Activated B cell treated with CpG ODN at 0.5 μM for 24 hours (primary cell): ENCODE measurements at places on chromosomes 2 and 18. TPM values are rescaled to one million over a fixed set of nuclear protein-coding genes. Genes with fewer than 3 reads are reported as not detected.

- H3K27me3 ChIP-seq, result no peaks in the 10 kb centered on the region
- peaks cover 3% of the 10 kb centered on the region for H3K4me1 ChIP-seq
- H3K4me3 ChIP-seq, result no peak overlapping the region
- DNase-seq, result no peak
Observed at GRCh38 chr2:57884281-57884680, 162.3 kb upstream of the VRK2 start.

DNA sequence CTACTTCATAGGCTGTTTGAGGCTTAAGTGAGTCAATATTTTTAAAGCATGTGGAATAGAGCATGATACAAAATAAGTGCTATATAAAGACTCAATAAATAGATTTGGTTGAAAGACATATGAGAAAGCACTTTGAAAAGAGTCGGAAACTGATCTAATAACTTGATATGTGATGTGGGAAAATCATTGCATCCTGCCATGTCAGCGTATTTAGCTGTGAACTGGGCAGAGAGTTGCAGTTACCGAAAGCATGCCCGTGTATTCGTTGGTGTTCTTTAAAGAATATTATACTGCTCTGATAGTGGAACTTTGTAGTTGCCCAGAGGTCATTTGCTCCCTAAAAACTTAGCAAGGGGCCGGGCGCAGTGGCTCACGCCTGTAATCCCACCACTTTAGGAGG, 37.8 kb upstream of the ZNF516 start:
- peaks cover 6% of the 10 kb centered on the region for H3K4me1 ChIP-seq
- no peak for DNase-seq
- H3K4me3 ChIP-seq, result no peak overlapping the region
- peaks cover 7% of the 10 kb centered on the region for H3K27me3 ChIP-seq
- H3K27ac ChIP-seq, result no peak overlapping the region

GRCh38 chr2:206452750-206453149, 9.4 kb downstream of the ADAM23 start:
- no peaks in the 10 kb centered on the region for H3K36me3 ChIP-seq
- H3K27ac ChIP-seq, result no peak overlapping the region
- no peak overlapping the region for H3K4me3 ChIP-seq
- H3K4me1 ChIP-seq, result peaks cover 7% of the 10 kb centered on the region
- DNase-seq, result no peak

- H3K27ac ChIP-seq, result no peak overlapping the region
- H3K27me3 ChIP-seq, result no peaks in the 10 kb centered on the region
- no peaks in the 10 kb centered on the region for H3K36me3 ChIP-seq
- no peak for DNase-seq
Observed at GRCh38 chr2:71102981-71103681, 26.9 kb downstream of the MCEE start.

- H3K4me1 ChIP-seq, result no peaks in the 10 kb centered on the region
- no peak for DNase-seq
- H3K27me3 ChIP-seq, result peaks cover 7% of the 10 kb centered on the region
- no peak overlapping the region for H3K27ac ChIP-seq
Observed at GRCh38 chr2:200353120-200353519, 46.6 kb downstream of the SPATS2L start.

- DNase-seq, result no peak
- no peaks in the 10 kb centered on the region for H3K36me3 ChIP-seq
- H3K4me3 ChIP-seq, result no peak overlapping the region
- H3K27me3 ChIP-seq, result peaks cover 4% of the 10 kb centered on the region
- H3K4me1 ChIP-seq, result peaks cover 11% of the 10 kb centered on the region
Observed at GRCh38 chr2:106536490-106536889, 49.3 kb downstream of the CD8B2 start.

GRCh38 chr2:34447097-34447496, 848.0 kb upstream of the FAM98A start:
- H3K4me3 ChIP-seq, result no peak overlapping the region
- no peak overlapping the region for H3K27ac ChIP-seq
- no peaks in the 10 kb centered on the region for H3K4me1 ChIP-seq
- no peak for DNase-seq

- peaks cover 5% of the 10 kb centered on the region for H3K36me3 ChIP-seq
- no peak overlapping the region for H3K27ac ChIP-seq
- H3K27me3 ChIP-seq, result peaks cover 8% of the 10 kb centered on the region
- no peak for DNase-seq
- no peak overlapping the region for H3K4me3 ChIP-seq
- H3K4me1 ChIP-seq, result no peaks in the 10 kb centered on the region
Observed at GRCh38 chr2:84556190-84556589, 39.9 kb downstream of the DNAH6 start.

GRCh38 chr2:43459446-43460173, 136.2 kb downstream of the THADA start:
- H3K27me3 ChIP-seq, result no peaks in the 10 kb centered on the region
- no peak overlapping the region for H3K27ac ChIP-seq
- DNase-seq, result no peak
- H3K4me1 ChIP-seq, result peaks cover 39% of the 10 kb centered on the region
- peaks cover 24% of the 10 kb centered on the region for H3K36me3 ChIP-seq
- no peak overlapping the region for H3K4me3 ChIP-seq

- no peaks in the 10 kb centered on the region for H3K27me3 ChIP-seq
- no peak overlapping the region for H3K4me3 ChIP-seq
- no peak for DNase-seq
Observed at GRCh38 chr2:210859314-210859713, 302.9 kb downstream of the CPS1 start.

DNA sequence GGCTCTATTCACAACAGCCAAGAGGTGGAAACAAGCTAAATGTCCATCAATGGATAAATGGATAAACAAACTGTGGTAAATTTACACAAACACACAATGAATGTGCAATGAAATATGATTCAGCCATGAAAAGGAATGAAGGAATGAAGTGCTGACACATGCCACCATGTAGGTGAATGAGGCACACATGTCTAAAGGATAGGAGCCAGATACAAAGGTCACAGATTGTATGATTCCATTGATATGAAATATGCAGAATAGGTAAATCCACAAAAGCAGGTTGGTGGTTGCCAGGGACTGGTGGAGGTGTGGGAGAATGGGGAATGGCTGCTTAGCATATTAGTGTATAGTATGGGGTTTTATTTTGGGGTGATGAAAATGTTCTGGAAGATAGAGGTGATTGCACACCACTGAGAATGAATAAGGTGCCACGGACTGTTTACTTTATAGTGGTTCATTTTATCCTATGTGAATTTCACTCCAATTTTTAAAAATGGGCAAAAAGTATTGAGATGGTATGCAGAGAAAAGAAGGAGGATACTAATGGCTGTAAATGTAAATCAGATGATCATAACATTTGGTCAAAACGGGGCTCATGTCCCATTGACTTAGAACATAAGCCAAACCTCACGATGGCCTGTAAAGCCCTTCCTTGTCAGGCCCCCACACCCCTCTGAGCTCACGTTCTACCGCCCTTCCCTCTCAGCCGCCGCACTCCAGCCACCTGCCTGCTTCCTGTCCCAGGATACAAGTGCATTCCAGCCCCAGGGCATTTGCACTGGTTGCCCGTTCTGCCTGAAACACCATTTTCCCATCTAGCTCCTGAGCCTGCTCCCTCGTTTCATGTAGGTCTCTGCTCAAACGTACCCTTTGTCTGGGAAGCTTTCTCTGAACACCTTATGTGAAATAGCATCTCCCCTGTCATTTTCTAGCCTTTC, 165.5 kb downstream of the DDX1 start:
- peaks cover 4% of the 10 kb centered on the region for H3K27me3 ChIP-seq
- H3K27ac ChIP-seq, result no peak overlapping the region
- H3K4me3 ChIP-seq, result no peak overlapping the region
- DNase-seq, result no peak
- H3K36me3 ChIP-seq, result no peaks in the 10 kb centered on the region

- H3K4me1 ChIP-seq, result no peaks in the 10 kb centered on the region
- H3K27me3 ChIP-seq, result no peaks in the 10 kb centered on the region
- H3K4me3 ChIP-seq, result no peak overlapping the region
- H3K27ac ChIP-seq, result no peak overlapping the region
Observed at GRCh38 chr2:128547667-128548066, 229.0 kb upstream of the HS6ST1 start.

- no peaks in the 10 kb centered on the region for H3K4me1 ChIP-seq
- DNase-seq, result no peak
- H3K36me3 ChIP-seq, result no peaks in the 10 kb centered on the region
Observed at GRCh38 chr2:23029951-23030350, 355.0 kb upstream of the KLHL29 start.

DNA sequence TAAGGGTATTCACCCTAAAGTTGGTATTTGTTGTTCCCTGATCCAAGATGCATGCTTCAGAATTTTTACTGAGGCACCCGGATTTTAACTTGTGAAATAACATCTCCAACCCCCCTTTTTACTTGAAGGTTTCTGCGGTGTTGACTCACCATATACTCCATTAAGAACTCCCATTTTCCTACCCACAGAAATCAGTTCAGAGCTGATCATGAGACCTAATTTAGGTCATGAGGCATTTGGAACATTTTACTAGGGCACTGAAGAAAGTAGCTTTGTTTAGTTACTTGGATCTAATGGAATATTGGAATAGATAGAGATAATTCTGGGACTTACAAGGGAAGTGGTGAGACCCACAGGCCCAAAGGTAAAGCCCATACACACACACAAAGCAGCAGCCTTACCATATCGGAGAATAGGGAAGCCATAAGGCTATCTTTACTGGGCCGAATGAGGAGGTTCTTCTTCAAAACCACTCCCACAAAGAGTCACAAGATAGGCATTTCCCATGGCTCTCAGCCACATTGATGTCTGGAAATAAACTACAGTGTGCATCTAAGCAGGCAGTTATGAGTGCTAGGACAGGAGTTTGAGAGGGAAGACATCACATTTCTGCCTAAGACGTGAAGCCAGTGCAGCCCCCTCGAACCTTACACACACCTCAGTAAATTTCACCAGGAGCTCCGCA, 681.0 kb upstream of the LRRTM4 start:
- no peak for DNase-seq
- no peak overlapping the region for H3K27ac ChIP-seq
- H3K36me3 ChIP-seq, result no peaks in the 10 kb centered on the region
- no peaks in the 10 kb centered on the region for H3K27me3 ChIP-seq

DNA sequence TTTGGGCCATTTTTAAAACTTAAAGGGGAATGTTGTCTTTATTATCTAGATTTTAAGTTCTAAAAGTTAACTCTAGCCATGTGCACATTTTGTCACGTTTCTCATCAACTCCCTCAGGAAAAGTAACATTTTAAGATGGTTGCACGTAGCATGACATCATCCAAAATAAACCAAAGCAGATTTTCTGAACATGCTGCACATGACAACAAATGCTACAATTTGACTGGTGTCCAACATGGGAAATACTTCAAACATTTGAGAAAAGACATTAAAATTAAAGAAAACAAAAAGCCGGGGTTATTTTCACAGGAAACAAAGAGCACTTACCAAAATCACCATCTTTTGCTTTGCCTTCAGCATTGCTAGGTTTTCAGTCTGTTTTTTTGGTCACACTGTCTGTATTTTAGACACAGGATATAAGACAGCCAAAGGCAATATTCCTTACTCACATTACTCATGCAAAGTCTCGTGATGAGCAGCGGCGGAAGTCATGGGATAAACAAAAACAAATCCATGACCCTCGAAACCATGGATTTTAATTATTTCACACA, 51.3 kb upstream of the RND3 start:
- no peaks in the 10 kb centered on the region for H3K27me3 ChIP-seq
- no peak overlapping the region for H3K27ac ChIP-seq
- no peak overlapping the region for H3K4me3 ChIP-seq
- H3K4me1 ChIP-seq, result no peaks in the 10 kb centered on the region
- H3K36me3 ChIP-seq, result no peaks in the 10 kb centered on the region

GRCh38 chr2:86019121-86019520, 86.6 kb downstream of the POLR1A start:
- no peak overlapping the region for H3K4me3 ChIP-seq
- no peak for DNase-seq
- peak overlapping the region; percentile 85 for H3K27ac ChIP-seq
- H3K4me1 ChIP-seq, result peaks cover 64% of the 10 kb centered on the region
- H3K27me3 ChIP-seq, result no peaks in the 10 kb centered on the region

DNA sequence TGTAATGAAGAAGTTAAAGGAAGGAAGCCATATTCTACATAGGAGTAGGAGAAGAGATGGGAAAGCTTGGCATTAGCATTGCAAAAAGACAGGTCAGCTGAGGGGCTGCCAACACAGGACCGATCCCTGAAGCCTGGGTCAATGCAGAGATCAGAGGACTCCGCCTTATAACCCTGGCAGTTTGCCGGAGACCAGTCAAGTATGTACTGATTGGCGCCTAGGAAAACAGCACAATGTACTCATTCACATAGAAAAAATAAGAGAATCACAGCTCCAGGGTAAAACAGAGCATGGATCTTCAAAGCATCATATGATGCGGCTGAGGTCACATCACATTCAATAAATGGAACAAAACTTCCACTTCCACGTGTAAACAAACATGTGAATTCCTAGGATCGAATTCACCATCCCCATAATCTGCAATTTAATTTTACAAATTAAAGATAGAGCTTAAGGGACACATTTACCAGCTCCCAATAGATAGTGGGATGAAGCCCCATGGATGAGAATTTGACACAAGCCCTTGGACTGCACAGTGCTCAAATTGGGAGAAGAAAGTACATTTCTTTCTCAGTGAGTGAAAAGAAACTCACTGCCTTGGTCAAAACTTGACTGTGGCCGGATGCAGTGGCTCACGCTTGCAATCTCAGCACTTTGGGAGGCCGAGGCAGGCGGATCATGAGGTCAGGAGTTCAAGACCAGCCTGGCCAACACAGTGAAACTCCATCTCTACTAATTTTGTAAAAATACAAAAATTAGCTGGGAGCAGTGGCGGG, 135.0 kb upstream of the KLHL14 start:
- no peaks in the 10 kb centered on the region for H3K36me3 ChIP-seq
- no peak overlapping the region for H3K4me3 ChIP-seq
- peaks cover 58% of the 10 kb centered on the region for H3K4me1 ChIP-seq
- no peak for DNase-seq
- H3K27ac ChIP-seq, result no peak overlapping the region

The SERPINB13 gene
- not detected in 2 replicates for total RNA-seq

The KLHL30 gene
- not detected in 2 replicates for total RNA-seq

The UGT1A8 gene
- not detected in 2 replicates for total RNA-seq

The INPP5D gene
- 247 and 275 TPM in 2 replicates for total RNA-seq

The HRH4 gene
- not detected in 2 replicates for total RNA-seq

The CERKL gene
- 0.18 and 0.20 TPM in 2 replicates for total RNA-seq

The DTNA gene
- not detected in 2 replicates for total RNA-seq

The TUBA4B gene
- total RNA-seq, result 0.20 TPM in 1 of 2 replicates, not detected in the other

The IFT172 gene
- total RNA-seq, result 12.7 and 14.4 TPM in 2 replicates

The CFAP65 gene
- total RNA-seq, result not detected in 2 replicates

The PRSS56 gene
- total RNA-seq, result not detected in 2 replicates
